ENCODE measurements at places on chromosomes 5 and 9. TPM values are rescaled to one million over a fixed set of nuclear protein-coding genes. Genes with fewer than 3 reads are reported as not detected.
A peak's percentile ranks its signal among the peaks of the same experiment; 100 is the strongest.

The SLC6A19 gene
- total RNA-seq = 5.2 TPM

DNA sequence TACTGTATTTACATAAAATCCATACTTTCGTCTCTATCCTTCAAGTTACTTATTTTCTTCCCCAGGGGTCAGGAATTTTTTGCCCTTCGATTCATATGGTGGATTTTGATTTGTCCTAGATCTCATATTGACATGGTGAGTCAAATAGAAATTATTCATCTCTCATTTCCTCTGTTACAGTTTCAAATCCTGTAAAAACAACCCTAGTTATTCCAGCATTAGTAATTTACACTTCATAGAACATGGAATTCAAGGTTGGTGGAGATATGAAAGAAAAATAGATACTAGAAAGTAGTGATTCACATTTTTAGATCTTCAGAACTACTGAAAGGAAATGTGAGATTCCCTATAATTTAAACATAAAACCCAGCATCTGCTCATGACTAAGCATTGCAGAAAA, 1331.0 kb upstream of the CDH9 start:
- no peak overlapping the region for H3K4me3 ChIP-seq
- no peak overlapping the region for H3K27ac ChIP-seq
- H3K4me1 ChIP-seq = no peaks in the 10 kb centered on the region
- DNase-seq = no peak
- no peaks in the 10 kb centered on the region for H3K36me3 ChIP-seq

The LCN1 gene
- total RNA-seq = not detected

The ACSL6 gene
- total RNA-seq = 2.4 TPM

DNA sequence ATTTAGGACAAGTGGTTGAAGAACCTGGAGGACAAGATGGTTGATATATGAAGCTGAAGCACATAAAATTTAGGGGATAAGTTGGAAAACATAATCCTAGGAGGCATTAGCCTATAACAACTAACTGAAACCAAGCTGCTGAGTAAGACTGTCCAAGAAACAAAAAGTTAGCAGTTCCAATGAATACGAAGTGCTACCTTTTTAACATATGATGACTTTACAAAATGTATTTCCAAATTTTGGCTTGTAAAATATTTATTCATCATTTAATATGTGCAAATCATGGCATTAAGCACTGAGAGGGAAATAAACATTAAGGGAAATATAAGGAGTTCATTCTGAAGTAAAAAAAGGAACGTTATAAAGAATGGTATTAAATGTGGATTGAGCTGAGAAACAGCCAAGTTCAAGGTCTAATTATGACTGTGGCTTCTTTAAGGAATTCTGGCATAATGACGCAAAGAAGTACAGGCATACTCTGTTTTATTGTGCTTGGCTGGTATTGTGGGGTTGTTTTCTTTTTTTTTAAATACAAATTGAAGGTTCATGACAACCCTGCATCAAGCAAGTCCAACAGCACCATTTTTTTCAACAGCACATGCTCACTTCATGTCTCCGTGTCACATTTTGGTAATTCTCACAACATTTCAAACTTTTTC, 7.7 kb downstream of the RAPGEF6 start:
- no peaks in the 10 kb centered on the region for H3K36me3 ChIP-seq
- H3K27ac ChIP-seq = no peak overlapping the region
- H3K4me1 ChIP-seq = peaks cover 6% of the 10 kb centered on the region
- H3K27me3 ChIP-seq = no peaks in the 10 kb centered on the region

DNA sequence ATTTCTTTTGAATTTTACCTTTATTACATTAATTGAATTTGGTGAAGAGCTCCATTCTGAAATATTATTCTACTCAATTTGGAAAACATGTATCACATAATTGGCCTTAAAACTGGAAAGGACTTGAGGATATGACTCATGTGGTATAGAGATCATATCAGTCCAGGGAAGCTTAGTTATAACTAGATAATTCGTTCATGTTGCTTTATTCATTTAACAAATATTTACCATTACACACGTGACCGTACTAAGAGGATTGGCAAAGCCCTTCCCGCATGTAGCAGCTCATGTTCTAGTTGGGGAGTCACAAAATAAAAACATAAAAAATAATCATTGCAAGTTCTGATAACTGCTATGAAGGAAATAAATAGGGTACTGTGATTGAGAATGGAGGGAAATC, 1816.5 kb downstream of the MAT2B start:
- no peaks in the 10 kb centered on the region for H3K27me3 ChIP-seq
- H3K27ac ChIP-seq = no peak overlapping the region
- no peaks in the 10 kb centered on the region for H3K4me1 ChIP-seq
- no peak for DNase-seq

GRCh38 chr5:140239939-140240700, 62.8 kb downstream of the PFDN1 start:
- H3K4me3 ChIP-seq = no peak overlapping the region
- no peaks in the 10 kb centered on the region for H3K27me3 ChIP-seq
- H3K27ac ChIP-seq = peak overlapping the region; percentile 91

DNA sequence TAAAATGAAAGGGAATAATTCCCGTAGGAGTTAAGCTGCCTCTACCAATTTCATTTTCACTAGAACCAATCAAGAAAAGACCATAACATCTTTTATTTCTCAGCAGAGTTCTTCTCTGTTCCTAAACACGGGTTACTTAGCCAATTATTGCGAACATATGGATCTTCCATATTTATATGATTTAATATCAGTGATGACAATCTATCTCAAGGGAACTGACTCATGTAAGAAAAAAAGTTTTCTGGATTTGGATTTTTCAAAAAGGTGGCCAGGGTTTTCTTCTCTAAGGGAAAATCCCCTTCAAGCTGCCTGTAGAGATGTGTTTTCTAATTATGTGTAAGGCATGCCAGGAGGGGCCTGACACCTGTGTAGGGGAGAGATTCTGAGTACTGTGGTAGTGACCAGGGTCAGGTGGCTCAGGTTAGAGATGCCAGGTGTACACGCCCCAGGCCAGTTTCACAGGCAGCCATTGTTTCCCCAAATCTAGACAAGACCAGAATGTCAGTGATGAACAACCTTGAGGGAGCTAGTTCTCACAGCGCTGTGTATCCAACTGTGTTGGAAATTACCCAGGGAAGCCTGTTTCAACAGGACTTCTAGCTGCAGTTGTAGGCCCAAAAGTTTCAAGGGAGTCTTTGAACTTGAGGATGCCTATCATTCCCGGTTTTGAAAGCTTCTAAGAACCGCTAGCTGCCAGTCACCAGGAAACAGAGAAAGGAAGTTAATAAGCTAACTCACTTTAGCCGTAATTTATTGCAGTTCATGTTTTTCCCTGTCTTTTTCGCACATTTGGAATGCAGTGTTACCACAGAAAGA, 572.5 kb upstream of the RGMB start:
- no peak overlapping the region for H3K27ac ChIP-seq
- no peaks in the 10 kb centered on the region for H3K27me3 ChIP-seq
- H3K36me3 ChIP-seq = no peaks in the 10 kb centered on the region
- no peaks in the 10 kb centered on the region for H3K4me1 ChIP-seq
- no peak for DNase-seq

The RLN1 gene
- not detected for total RNA-seq

The WDR38 gene
- total RNA-seq = not detected

DNA sequence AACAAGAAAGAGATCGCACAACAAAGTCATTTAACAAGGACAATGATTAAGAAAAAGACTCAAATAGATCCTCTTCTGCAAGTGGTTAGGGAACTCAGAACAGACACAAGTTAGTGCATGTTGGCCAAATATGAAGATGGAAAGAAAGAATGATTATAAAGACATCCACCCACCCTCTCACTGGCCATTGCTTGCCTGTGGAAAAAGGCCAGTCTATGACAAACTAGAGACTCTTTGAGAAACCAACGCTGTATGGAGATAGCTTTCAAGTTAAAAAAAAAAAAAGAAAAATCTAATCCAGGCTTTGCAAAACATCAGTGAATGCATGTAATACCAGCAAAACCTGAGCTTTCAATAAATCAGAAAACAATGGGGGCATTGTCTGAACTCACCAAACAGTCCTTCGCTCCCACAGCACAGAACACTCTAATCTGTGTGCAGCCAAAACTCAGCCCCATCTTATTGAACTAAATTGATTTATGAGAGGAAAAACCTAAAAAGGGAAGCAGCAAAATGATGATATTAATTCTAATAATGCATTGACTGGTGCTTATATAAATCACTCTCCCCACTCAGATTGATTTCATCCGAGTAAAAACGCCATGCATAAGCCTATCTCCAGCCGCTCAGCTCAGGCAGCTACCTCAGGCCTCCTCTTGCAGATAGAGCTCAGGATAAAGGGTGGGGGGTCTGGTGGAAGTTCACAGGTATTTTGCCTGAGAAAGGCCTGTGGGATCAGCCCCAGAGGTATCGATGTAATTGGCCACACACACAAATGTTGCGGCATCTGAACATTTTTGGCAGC, 547.1 kb downstream of the CCDC171 start:
- DNase-seq = no peak
- peak overlapping the region; percentile 84 for H3K27ac ChIP-seq
- no peak overlapping the region for H3K4me3 ChIP-seq
- no peaks in the 10 kb centered on the region for H3K27me3 ChIP-seq
- H3K4me1 ChIP-seq = peaks cover 52% of the 10 kb centered on the region

- H3K36me3 ChIP-seq = no peaks in the 10 kb centered on the region
- no peak overlapping the region for H3K4me3 ChIP-seq
- DNase-seq = no peak
- H3K27ac ChIP-seq = no peak overlapping the region
- H3K27me3 ChIP-seq = no peaks in the 10 kb centered on the region
These were observed 49.6 kb downstream of the STRBP start for GRCh38 chr9:123218831-123219230.

The PFN3 gene
- not detected for total RNA-seq

DNA sequence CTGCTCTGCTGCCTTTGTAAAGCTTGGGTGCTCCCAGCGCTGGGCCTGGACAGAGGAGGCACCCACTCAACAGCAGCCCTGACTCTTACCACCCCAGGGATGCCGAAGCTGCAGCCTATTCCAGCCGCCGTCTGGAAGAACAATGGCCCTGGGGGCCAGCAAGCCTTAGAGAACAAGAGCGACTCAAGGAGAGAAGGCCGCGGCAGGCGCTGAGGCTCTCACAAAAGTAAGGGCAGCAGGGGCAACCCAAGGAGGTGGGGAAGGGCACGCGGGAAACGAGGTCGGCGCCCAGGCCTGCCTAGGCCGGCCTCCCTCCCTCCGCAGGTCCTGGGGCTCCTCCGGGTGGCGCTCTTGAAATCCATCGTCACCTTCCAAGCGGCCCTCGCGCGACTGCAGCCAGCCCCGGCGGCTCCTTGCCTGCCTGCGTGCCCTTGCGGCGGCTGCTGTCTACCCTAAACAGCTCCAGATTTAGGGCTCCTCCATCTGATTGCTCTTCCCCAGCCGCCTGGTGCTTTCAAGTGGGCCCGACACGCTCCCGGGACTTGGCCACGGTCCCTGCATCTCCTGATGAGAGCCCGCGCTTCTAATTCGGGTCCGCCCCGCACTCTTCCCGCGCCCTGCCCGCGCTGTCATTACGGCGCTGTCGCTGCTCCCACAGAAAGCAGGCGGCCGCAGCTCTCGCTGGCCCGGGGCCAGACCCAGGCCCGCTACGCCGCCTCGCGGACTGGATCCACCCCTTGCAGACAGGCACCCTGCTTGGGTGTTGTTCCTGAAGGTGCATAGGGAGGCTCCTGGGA, 213.3 kb downstream of the SEMA6A start:
- H3K4me1 ChIP-seq = no peaks in the 10 kb centered on the region
- no peaks in the 10 kb centered on the region for H3K36me3 ChIP-seq
- peak overlapping the region; percentile 1 for H3K4me3 ChIP-seq
- DNase-seq = peak; percentile 67
- H3K27me3 ChIP-seq = no peaks in the 10 kb centered on the region

GRCh38 chr5:71727978-71728377, 8.9 kb downstream of the CARTPT start:
- peaks cover 36% of the 10 kb centered on the region for H3K27me3 ChIP-seq
- no peak overlapping the region for H3K27ac ChIP-seq
- H3K4me1 ChIP-seq = no peaks in the 10 kb centered on the region
- no peak for DNase-seq
- no peaks in the 10 kb centered on the region for H3K36me3 ChIP-seq
- H3K4me3 ChIP-seq = no peak overlapping the region

GRCh38 chr9:7523426-7524043, 276.0 kb downstream of the DMAC1 start:
- no peak for DNase-seq
- no peak overlapping the region for H3K27ac ChIP-seq
- no peaks in the 10 kb centered on the region for H3K36me3 ChIP-seq
- no peak overlapping the region for H3K4me3 ChIP-seq
- H3K4me1 ChIP-seq = peaks cover 4% of the 10 kb centered on the region

- DNase-seq = no peak
- no peaks in the 10 kb centered on the region for H3K36me3 ChIP-seq
- H3K4me3 ChIP-seq = no peak overlapping the region
- H3K27ac ChIP-seq = no peak overlapping the region
These were observed 784 bp downstream of the MAMDC4 start for GRCh38 chr9:136852664-136853595.

GRCh38 chr5:176521286-176521685, 15.9 kb downstream of the RNF44 start:
- no peaks in the 10 kb centered on the region for H3K27me3 ChIP-seq
- no peak overlapping the region for H3K27ac ChIP-seq
- no peak for DNase-seq
- H3K4me1 ChIP-seq = no peaks in the 10 kb centered on the region
- no peak overlapping the region for H3K4me3 ChIP-seq
- no peaks in the 10 kb centered on the region for H3K36me3 ChIP-seq

DNA sequence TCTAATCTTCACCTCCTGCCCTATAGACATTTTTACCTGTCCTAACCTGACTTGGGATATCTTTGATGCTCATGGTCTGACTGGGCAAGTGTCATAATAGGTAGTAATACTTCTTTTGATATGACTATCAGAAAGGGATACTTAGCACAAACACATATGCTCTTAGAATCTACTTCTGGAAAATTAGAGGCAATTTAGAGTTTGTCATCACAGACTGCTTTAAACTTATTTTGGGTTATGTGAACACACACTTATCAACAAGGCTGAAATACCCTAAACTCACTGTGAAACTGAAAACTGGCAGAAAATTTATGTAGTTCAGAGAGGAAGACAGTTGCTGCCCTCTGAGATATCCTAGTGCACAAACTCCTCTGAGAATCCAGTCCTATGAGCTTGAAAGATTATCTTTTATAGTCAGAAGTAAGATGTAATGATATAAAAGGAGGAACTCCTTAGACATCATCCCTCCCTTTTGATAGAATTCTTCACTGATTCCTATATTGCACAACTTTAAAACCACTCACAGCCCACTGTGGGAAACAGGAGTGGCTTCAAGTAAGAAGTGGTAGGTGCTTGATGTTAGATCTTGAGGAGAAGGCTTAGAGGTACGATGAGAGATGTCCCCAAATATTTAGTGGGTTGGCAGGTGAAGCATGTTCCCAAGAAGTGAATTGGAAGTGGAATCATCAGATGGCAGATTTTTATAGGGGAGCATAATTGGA, 273.3 kb downstream of the MAN2A1 start:
- H3K36me3 ChIP-seq = no peaks in the 10 kb centered on the region
- H3K4me1 ChIP-seq = no peaks in the 10 kb centered on the region
- no peak for DNase-seq

GRCh38 chr5:170056561-170057267, 49.0 kb upstream of the FOXI1 start:
- no peak overlapping the region for H3K4me3 ChIP-seq
- no peaks in the 10 kb centered on the region for H3K27me3 ChIP-seq
- no peaks in the 10 kb centered on the region for H3K36me3 ChIP-seq
- no peak overlapping the region for H3K27ac ChIP-seq
- no peaks in the 10 kb centered on the region for H3K4me1 ChIP-seq
- no peak for DNase-seq

- H3K36me3 ChIP-seq = no peaks in the 10 kb centered on the region
- no peaks in the 10 kb centered on the region for H3K27me3 ChIP-seq
- no peak for DNase-seq
- H3K27ac ChIP-seq = no peak overlapping the region
These were observed 58.1 kb downstream of the ADRB2 start for GRCh38 chr5:148884339-148885020.

All from hepatocyte (in vitro differentiated cells).